Large intestine (tissue), 12 donors: ENCODE measurements at places on chromosomes 11 and 22.
A peak's percentile ranks its signal among the peaks of the same experiment; 100 is the strongest.

DNA sequence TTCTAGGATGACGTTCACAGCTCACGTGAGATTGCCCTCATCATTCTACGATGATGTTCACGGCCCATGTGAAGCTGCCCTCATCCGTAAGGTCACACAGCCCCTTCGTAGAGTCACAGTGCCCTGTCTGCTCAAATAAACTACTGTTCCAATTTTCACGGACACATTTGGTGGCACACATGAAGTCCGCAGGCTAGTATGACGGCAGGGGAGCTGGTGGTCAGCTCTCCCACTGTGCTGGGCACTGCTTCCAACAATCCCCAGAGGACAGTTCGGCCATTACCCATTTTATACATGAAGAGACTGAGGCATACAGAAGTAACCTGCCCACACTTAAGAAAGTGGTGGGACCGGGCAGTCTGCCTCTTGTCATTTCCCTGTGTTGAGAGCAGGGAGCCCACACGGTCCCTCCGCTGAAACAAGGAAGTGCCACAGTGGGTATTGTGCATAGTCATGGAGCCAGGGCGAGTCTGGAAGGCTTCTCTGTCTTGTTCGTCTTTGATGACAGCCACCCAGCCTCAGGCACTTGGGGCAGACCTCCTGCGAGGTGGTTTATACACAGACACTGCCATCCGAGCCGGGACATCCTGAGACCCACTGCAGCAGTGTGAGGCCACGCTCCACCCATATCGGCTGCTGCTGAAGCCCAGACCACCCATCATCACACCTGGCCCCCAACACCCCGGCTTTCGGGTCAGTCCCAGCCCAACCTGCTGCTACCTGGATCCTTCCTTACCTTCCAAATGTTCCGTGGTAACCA lies 114.3 kb downstream of the PHF21B start:
- DNase-seq, result no peak

GRCh38 chr11:131370090-131370751 lies at the start of gene NTM:
Gene NTM, plus strand, starts transcription at chr11:131370615.
- peak; percentile 49 for DNase-seq

GRCh38 chr22:17120281-17120680 lies 879 bp downstream of the TMEM121B start:
- peak; percentile 58 for DNase-seq

- no peak for DNase-seq
Measured at GRCh38 chr11:106420686-106421085, 343.2 kb downstream of the AASDHPPT start.

- DNase-seq, result no peak
Measured at GRCh38 chr22:27624705-27625104, 176.9 kb downstream of the MN1 start.

DNA sequence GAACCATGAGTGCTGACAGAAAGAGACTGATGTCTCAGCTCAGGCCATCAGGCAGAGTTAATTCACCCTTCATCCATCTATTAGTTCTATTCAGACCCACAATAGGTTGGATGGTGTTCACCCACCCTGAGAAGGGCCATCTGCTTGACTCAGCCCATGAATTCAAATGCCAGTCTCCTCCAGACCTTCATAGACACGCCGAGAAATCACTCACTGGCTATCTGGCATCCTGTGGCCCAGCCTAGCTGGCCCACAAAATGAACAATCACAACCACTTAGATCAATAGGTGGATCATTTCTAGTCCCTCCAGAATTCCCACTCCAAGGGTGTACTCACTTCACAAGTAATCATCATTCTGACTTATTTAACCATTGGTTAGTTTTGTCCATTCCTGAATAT lies 58.2 kb downstream of the MYEOV start:
- no peak for DNase-seq

GRCh38 chr11:13434247-13435205 lies 28.5 kb downstream of the BTBD10 start:
- no peak for DNase-seq

- DNase-seq, result no peak
Measured at GRCh38 chr22:19498154-19498865, 18.6 kb downstream of the CDC45 start.

DNA sequence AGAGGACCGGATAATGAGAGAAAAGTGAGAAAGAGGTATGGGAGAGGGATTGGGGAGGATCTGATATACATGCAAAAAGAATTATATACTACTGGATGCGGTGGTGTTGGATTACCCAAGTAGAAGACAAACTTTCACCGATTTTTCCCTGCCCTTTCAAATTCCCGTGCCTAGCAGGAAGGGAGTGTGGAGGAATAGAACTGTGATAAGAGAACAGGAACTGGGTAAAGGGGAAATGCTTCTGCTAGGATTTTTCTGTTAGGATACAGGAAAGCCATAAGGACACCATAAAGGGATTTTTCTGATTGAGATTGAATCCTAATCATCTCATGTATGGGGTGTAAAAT lies 480 bp upstream of the MTMR2 start:
- no peak for DNase-seq

- no peak for DNase-seq
Measured at GRCh38 chr11:99592266-99592665, 571.5 kb downstream of the CNTN5 start.

DNA sequence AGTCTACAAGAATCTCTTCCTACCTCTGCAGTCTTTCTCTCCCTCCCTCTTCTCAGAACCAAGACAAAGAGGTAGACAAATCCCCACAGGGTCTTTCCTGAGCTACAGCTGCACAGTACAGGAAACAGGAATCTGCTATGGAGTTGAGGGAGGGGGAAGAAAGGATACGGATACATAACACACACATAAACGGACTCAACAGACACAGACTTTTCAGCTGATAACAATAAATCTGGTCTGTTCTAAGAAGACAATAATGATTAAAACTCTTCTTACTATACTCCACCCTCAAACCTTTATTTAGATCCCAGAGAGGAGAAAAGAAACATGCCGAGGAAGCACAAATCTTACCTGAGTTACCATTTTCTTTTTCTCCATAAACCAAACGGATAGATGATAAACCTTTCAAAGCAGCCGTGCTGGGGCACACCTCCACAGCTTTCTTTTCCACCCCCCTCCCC lies 122.2 kb downstream of the APOL5 start:
- DNase-seq, result no peak

GRCh38 chr22:27255580-27255979 lies 546.0 kb downstream of the MN1 start:
- no peak for DNase-seq

GRCh38 chr11:26950260-26950719 lies 43.6 kb upstream of the FIBIN start:
- no peak for DNase-seq

DNA sequence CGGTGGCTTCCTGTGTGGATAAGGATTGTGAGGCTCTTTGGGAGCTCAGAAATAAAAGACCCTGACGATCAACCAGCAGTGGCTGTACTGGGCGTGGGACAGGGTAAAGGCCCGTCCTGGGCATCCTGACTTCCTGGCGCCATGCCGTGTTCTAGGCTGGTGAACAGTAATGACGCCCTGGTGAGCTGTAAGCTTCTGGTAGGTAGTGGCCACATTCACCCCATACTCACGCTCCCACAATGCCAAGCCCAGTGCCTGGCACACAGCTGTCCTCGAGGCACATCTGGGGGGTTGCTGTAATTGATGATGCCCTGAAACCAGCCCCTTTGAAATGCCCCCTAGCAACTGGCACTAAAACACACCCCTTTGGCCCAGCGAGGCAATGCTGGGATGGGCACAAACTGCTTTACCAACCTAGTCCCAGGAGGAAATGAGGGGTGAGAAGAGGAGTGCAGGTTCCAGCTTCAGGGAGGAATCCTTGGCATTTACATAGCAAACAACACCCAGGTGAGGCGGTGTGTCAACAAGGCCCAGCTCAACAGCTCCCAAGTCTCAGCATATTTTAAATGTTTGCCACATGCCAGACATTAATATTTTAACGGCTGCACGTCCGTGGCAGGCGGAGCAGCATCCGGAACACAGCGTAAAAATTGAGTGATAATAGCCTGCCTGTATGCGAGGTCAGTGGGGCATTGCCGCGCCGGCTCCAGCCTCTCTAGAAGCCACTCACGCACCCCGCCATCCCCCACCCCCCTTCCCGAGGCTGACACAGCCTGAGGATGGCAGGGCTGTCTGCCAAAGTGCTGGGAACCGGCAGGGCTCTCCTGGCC lies 79.3 kb downstream of the DSCAML1 start:
- peak; percentile 48 for DNase-seq

GRCh38 chr22:25548866-25549464 lies 15.5 kb upstream of the GRK3 start:
- no peak for DNase-seq

DNA sequence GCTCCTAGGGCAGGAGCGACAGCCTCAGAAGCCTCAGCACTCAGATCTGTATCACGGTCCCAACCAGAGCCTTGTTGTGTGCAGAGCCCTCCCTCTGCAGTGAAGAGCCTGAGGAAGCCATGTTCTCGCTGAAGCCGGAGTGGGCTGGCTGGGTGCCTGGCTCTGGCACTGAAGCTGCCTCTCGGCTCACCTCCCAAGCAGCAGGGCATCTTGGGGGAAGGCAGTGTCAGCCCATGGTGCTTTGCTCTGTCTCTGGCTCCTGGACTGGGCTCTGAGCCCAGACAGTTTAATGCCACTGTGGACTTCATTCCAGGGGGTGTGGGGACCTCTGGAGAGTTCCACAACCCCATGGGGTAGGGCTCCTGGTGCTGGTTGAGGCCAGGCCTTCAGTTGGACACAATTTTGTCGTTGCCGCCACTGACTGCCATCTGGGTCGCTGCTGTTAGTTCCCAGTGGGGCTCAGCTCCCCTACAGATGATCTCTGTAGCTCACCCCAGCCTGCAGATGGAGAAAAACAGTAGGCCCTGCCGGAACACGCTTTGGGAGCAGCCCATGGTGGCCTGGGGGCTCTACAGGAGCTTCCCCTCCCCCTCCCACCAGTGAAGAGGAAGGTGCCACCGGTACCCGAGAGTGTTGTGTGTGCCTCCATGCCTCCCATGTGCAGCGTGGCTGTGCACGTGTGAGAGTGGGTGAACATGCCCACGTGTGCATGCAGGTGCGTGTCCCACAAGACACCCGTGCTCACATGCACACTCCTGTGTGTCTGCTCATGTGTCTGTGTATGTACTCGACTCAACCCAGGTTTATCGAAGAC lies 86.5 kb upstream of the B3GAT1 start:
- no peak for DNase-seq

- peak; percentile 65 for DNase-seq
Measured at GRCh38 chr11:119337581-119338317, 2.9 kb downstream of the C1QTNF5 start.

- DNase-seq, result peak; percentile 73
Measured at GRCh38 chr11:102564110-102564509, 33.6 kb upstream of the MMP7 start.

DNA sequence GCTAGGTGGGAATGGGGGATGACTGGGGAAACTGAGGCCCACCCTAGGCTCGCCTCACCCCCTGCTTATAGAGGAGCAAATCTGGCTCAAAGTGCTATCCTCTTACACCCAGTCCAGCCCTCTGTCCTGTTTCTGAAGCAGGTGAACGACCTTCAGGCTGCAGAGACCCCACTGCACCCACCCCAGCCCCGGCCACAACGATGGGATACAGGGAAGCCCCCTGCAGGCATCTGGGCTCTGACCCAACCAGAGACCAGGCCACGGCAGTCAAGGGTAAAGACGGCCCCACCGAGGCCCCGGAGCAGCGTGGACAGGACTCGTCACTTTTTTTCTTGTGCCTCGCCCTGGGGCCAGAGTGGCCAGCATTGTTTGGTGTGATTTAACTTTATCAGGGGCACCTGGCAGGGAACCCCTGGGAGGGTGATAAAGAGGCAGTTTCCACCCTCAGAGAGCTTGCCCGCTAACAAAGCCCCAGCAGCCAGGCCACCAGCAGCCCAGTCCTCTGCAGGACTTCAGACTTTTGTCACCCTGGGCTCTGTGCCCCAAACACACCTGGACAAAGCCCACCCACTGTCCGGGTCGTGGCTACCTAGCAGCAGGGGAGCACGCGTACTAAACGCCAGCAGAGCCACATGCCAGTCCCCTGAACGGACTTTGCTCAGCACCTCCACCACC lies 612.6 kb downstream of the TBC1D22A start:
- DNase-seq, result no peak

GRCh38 chr11:75642402-75643113 lies 26.3 kb downstream of the MAP6 start:
- DNase-seq, result no peak

DNA sequence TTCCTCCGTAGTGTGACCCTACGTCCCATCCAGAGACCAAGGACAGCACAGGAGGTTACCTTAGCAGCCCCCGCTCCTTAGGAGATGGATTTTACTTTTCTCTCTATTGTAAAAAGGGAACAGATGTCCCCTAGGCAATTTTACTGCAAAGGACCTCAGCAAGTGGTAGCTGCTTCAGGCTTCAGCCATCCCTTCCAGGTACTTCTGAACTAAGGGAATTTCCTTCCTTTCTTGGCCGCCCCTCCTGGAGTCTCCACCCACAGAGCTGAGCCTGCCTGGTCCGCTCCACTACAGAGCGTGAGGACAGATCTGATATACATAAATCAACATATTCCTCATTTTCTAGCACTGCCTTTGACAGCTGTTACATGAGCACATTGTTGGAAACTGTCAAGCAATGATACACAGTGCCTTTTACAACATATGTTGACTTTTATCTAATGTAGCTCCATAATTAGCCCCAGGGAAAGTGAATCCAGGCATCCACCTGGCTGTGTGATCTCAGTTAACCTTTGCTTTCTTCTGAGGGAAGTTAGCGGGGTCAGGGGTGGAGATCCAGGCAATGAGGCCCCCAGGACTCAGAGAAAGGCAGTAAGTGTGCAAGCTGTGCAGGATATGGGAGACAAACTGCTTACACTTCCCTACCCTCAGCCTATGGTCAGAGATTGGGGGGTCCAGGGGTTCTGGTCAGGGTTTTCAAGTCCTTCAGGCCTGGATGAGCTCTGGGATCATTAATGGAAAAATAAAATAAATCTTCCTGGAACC lies 51.9 kb downstream of the SPATA19 start:
- no peak for DNase-seq

- no peak for DNase-seq
Measured at GRCh38 chr11:26607725-26608506, 35.9 kb upstream of the MUC15 start.

DNA sequence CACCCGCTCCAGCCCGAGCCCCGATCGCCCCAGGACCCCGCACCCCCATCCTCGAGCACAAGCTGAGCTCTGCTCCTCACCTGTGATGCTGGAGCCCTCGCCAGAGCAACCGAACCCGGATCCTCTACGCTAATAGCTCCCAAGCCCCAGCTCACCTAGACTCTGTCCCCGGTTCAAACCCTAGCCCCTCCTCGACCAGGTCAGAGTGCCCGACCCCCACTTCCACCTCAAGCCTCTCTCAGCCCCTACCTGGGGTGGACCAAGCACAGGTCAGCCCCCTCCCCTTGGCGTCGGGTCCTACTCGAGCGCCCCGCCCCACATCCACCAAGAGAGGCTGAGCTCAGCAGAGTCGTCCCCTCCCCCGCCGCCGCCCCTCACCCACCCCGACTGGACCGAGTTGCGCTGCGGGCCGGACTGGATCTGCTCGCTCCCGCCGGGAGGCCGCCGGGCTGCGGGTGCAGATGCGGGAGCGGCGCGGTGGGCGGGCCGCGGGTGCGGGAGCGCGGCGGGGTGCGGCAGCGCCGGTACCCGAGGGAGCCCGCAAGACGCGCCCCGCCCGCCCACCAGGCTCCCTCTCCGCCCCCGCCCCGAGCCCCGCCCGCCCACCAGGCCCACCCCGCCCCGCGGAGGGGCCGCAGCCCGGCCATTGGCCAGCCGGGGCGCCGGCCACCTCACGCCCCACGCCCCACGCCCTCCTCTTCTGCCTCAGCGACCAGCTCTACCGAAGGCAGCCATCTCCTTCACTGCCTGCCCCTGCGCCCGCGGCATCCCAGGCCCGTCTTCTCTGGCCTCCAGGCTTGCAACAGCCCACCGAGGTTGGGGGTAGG lies 577 bp upstream of the DKK3 start:
- no peak for DNase-seq

GRCh38 chr11:122046846-122047245 lies 69.2 kb downstream of the BLID start:
- DNase-seq, result no peak

- DNase-seq, result no peak
Measured at GRCh38 chr11:44618561-44619425, 53.3 kb downstream of the CD82 start.
